ENCODE measurements at places on chromosomes 11 and 22.

DNA sequence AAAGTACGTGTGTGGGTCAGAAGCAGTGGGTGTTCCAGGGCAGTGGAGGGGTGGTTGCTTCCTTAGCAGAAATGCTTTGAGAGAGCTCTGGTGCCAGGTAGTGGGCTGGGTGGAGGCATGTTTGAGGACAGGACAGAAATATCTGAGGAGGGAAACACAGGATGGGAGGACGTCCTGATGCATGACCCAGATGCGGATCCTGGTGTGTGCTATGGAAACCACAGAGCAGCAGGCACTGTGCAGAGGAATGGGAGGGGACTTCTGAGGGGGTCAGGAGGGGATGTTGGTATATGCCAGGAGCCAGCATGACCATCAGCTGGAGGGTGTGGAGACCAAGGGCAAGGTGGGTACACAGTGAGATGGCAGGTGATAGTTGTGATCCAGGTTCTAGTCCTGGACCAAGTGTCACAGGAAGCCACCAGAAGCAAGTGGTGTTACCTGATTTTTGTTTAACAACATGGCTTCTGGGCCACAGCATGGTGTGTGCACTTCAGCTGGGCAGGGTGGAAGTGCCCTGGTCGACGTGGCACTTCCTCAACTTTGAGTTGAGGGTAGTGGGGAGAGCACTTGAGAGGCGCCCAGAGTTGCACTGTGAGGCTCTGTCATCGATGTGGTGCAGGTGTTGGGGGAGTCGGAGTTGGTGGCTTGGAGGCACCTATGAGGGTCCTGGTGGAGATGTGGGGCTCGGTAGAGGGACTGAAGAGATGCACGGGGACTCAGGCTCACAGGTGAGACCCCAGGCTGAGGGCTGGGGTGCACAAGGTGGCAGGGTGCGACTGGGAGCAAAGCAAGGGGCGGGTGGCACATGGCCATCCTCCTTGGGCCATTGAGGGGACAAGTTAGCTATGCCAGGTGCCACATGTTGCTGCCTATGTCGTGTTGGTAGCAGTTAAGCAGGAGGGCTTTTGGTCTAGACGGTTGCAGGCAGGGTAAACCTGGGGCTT is 7.5 kb downstream of the DGCR8 start:
- DNase-seq, result no peak

DNA sequence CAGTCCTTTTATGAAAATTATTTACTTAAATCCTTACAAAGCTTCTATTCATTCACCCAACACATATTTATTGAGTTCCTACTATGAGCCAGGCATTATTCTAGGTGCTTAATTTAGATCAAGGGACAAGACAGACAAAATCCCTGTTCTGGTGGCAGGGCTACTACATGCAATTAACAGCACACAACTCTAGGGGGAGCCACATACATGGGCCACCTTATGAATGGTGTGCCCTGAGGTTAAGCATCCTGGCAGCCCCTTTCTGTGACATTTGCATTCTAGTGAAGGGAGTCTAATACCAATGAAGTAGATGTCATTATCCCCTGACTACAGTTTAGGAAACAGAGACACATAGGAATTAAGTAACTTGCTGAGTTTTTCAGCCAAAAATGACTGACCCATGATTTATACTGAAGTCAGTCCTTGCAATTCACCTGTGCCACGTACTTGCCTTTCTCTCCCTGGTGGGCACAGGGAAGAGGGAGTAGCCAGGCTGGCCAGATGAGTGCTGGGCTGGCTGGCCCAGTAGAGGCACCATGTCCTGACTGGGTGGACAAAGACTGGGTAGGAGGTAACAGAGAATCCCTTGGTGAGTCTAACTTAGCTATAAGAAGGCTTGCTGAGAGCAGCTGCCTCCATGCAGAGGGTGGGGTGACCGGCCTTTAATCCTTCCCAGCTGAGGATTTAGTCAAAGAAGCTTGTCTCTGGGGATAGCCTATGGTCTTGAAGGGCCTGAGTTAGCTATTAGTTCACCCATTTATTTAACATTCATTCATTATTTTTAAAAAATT is 52.0 kb upstream of the ELF5 start:
- DNase-seq, result peak; percentile 45

DNA sequence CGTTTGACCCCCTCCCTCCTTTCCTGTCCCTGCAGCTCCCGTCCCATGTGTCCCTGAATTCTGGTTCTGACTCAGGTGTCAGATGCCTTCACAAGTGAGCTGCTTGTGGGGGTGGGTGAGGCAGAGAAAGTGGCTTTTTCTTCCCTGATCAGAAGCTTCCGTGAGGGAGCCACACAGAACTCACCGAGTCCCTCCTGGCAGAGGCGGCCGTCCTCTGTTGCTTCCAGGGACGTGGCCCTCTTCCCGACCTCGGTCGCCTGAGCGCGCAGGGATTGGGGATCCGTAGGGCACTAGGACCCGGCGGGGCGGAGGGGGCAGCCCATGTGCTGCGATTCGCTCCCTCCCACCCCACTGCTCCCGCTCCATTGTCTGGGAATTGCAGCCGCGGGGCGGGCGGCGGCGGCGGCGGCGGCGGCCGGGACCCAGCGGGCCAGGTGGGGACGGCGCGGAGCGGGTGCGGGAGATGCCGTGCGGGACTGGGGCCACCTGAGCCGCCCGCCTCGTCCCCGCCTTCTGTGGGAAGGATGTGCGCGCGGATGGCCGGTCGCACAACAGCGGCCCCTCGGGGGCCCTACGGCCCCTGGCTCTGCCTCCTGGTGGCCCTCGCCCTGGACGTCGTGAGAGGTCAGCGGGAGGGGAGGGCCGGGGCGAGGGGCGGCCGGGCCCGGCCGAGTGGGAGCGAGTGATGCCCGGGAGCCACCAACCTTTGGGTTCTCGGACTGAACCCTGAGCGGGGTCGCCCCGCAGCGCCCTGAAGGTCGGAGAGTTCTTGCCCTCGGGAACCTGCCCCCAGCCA is at the start of gene TMEM132A:
TSS of gene TMEM132A (plus strand) at position 351 of the 796 bp plus-strand sequence. CDS start at position 525, 174 bp downstream.
- DNase-seq, result peak; percentile 93

- peak; percentile 72 for DNase-seq
Measured at GRCh38 chr22:36977401-36977861, 41.8 kb downstream of the TST start.

DNA sequence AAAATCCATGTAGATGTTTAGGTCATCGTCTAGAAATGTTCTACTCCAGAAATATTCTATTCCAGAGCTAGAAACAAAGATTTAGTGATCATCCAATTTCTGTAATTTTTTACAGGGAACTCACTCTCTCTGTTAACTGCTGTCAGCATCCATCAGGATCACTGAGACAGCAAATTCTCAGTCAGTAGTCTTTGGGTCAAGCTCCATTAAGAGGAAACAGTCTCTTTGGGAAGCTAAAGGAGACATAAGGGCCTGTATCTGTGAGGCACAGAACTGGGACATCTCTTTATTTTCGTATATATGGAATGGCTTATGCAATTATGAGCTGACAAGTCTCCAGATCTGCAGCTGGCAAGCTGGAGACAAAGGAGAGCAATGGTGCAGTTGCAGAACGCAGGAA is 48.3 kb downstream of the PIK3C2A start:
- no peak for DNase-seq

DNA sequence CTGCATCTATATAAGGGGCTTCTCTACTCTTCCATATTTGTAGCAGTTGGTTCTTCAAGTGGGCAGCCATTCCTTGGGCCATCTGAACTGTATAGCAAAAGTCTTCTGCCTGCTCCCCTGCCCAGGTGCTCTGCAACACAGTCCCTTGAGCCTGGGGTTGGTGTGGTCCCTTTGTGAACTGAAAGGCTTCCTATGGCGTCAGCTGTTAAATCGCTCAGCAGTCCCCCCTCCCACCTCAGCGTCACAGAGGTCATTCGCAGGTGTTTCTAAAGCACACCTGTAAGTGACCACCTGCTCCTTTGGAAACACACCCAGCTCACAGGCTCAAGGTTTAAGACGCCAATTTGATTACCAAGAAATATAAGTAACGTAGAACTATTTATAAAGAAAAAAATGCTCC is 37.0 kb downstream of the CYB5R2 start:
- DNase-seq, result no peak

DNA sequence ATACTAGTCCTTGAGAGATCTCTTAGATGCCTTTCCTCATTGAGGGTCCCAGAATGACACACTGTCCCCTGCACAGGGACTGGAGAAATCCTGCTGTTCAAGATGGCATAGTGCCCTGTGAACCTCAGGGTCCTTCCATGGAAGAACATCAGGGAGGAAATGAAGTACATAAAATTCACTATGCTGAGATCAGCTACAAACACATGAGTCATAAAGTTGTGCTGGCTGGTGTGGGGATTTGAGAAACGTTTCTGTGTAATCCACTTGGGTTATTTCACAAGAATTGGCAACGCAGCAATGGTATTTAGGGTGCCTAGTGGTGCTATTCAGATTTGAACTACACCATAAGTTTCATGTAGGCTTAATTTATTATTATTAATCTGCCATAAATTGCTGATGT is 174.4 kb downstream of the MAML2 start:
- DNase-seq, result no peak

DNA sequence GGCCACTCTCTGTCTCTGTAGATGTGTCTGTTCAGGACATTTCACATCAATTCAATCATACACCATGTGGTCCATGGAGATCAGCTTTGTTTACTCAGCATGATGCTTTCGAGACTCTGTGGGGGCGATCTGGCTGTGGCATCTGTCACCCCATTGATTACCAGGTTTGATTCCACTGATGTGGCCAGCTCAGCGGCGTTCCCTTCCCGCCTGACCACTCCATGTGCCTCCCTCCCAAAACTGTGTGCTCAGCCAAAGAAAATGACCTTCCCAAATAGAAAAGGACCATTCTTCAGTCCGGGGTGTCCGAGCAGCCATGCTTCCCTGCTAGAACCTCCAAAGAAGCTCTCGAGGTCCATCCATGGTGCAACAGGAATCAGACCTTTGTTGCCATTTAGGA is 89.1 kb downstream of the BRD1 start:
- DNase-seq, result no peak

- no peak for DNase-seq
Measured at GRCh38 chr22:43832393-43833265, 20.5 kb upstream of the EFCAB6 start.

DNA sequence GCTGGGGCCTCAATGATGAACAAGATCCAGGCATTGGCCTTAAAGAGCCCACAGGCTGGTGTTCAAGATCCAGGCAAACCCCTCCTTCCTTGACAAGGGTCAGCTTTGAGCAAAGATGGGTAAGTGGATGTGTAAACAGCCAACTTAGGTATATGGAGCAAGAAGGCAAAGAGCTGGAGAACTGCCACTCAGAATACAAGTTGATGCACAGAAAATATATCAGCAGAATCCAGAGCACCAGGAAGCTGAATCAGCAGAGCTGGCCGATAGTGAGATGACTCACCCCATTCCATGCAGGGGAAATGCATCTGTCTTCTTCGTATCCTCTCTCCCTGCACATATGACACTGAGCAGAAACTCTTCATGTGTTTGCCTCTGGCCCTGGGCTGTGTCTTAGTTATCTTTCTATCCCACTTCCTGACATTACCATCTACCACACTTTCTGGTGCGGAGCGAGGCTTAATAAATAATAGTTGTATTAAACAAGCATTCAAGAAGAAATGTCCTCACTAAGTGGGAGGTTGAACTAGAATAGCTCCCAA is 57.8 kb downstream of the ENDOD1 start:
- DNase-seq, result no peak

DNA sequence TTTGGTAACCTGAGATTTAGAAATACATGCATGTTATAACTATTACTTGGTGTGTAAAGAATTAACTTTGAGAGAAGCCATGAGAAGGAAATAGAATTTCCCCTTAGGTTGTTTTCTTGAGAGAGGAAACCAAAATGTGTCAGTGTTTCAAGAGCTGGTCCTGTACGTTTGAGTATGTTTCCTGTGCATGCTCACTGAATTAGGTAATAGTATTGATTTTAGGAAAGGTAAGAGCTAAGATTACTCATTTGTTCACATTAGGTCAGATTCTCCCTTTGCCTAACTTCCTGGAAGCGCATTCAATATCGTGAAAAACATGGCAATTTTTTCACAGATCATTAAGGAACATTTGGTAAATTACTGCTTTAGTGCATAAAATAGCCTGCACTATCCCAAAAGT is 49.3 kb upstream of the RDX start:
- DNase-seq, result no peak

DNA sequence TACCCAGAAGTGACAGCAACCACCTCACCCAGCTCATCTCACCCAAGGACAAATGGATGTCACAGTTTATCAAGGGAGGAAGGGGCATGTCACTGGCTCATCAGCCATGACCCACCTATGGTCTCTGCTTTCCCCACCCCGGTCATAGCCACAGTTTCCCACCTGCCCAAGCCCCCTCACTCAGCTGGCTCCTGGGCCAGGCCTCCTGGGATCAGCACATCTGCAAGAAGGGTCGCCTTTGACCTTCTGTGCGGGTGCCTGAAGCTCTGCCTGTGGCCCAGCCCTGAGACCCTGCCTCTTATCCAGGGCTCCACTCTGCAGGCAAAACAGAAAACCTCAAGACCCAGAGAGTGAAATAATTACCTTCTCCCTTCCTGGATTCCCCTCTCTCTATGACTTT is 236.4 kb downstream of the BUD13 start:
- DNase-seq, result no peak

DNA sequence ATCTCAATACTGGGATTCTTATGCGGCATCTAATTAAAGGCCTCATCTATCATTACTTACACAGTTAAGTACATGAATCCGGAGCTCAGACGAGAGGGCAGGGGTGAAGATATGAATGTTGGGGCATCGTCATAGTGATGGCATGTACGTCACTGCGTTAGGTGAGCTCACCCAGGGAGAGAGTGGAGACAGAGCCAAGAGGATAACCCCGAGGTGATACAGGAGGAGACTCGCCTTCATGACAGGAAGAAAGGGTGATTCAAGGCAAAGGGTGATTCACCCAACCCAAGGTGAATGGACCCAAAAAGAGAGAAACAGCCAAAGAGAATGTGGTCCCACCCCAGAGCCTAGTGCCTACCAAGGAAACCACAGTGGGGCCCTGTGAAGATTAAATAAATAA is 132.9 kb upstream of the BLID start:
- DNase-seq, result no peak

- DNase-seq, result no peak
Measured at GRCh38 chr11:117993988-117994745, 8.0 kb downstream of the IL10RA start.

DNA sequence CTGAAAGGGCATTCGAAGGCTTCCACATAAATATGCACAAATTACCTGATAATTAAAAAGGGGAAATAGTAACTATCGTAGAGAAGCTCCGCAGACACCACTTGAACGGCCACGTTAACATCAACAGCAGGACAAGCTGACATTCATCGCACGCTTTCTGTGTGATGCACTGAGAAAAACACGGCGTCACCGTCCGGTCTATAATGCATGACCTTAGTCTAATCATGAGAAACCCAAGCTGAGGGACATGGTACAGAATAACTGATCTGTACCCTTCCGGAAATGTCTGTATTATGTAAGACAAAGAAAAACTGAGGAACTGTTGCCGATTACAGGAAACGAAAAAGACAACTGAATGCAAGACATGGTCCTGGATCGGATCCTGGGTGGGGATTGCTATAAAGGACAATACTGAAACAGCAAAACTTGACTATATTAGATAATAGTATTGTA is 678 bp upstream of the RANGAP1 start:
- DNase-seq, result no peak

Data from D341Med (cell line).